Stomach (tissue), 19 donors: ENCODE measurements at places on chromosomes 2 and 18. TPM values are rescaled to one million over a fixed set of nuclear protein-coding genes. Genes with fewer than 3 reads are reported as not detected.

DSG1 gene
- not detected for total RNA-seq

RAB27B gene
- total RNA-seq, result 1.8 TPM

C2orf66 gene
- total RNA-seq, result not detected

- H3K27ac ChIP-seq, result no peak overlapping the region
- no peaks in the 10 kb centered on the region for H3K27me3 ChIP-seq
- H3K4me1 ChIP-seq, result peaks cover 15% of the 10 kb centered on the region
- no peak for DNase-seq
Observed at GRCh38 chr18:47964053-47964452, 33.6 kb upstream of the SMAD2 start.

DNA sequence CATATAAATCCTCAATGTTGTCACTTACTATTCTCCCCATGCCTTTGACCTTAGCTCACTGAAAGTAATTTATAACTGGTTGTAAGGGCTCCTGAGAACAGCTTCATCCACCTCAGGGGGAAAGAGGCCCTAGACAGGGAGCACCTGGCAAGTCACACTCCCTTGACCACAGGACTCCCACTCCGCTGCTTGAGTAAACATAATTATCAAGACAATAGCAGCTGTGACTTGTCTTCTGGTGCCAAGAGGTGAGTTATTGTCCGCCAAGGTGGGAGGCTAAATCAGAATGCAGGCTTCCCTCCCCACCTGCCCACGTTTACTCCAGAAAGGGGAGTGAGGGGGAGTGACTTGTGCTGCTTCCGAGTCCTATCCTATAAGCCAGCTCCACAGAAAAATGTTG is 230.6 kb upstream of the LRATD1 start:
- no peak for DNase-seq
- no peak overlapping the region for H3K4me3 ChIP-seq
- no peaks in the 10 kb centered on the region for H3K27me3 ChIP-seq
- H3K27ac ChIP-seq, result no peak overlapping the region
